Aorta (tissue), 5 donors: ENCODE measurements at places on chromosomes 7 and 10. TPM values are rescaled to one million over a fixed set of nuclear protein-coding genes. Genes with fewer than 3 reads are reported as not detected.

GRCh38 chr10:85734791-85735190 lies 631.8 kb downstream of the GRID1 start:
- DNase-seq = no peak

DNA sequence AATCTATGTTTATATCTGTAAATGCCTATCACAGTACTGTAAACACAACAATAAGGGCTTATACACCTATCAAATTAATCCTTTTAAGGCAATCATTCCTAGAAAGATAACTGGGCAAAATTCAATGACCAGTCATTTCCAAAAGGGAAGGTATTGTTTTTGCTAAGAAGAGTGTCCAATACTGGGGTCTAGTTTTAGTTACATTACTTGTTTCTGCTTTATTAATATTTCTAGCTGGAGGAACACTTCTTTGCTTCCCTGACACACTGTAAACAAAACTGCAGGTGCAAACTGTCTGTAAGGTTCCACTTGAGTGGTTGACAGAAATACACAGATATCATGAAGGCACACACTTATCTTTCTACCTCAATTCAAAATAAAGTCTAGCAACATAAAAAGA lies 84.2 kb upstream of the FAM133B start:
- no peak for DNase-seq

- DNase-seq = no peak
Measured at GRCh38 chr10:98340261-98340939, 72.4 kb upstream of the LOXL4 start.

- DNase-seq = no peak
Measured at GRCh38 chr10:133377818-133378250, 1.2 kb upstream of the PAOX start.

DNA sequence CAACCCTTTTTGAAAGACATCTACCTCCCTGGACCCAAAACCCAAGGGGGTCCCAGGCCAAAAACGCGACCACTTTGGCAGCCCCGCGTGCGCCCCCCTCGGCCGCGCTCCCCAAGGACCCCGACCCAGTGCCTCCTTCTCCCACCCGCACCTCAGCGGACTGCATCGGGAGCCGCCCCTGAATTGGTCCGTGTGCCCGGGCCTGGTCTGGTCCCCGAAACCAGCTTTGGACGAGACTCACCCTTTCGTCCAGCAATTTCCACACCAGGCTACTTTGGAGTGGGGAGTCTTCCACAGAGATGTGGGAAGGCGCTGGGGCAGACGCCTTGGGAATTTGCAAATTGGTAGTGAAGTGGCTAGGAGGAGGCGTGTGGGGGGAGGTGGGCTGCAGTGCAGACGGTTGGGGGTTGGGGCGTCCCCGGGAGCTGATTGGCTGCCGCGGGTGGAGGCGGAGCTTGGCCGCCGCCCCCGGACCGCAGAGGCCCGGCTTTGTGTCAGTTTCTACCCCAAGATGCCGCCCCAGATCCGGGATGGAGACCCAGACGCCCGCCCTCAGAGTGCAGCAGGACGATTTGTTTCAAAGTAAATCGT lies 16.9 kb downstream of the TCAF1 start:
- peak; percentile 46 for DNase-seq

GRCh38 chr10:33066558-33067236 lies 108.7 kb upstream of the ITGB1 start:
- DNase-seq = no peak

GRCh38 chr10:63266391-63267316 lies 133.5 kb downstream of the NRBF2 start:
- DNase-seq = no peak

- no peak for DNase-seq
Measured at GRCh38 chr10:130802301-130802700, 509.2 kb downstream of the TCERG1L start.

- DNase-seq = no peak
Measured at GRCh38 chr7:151897161-151897731, 20.3 kb upstream of the PRKAG2 start.

DNA sequence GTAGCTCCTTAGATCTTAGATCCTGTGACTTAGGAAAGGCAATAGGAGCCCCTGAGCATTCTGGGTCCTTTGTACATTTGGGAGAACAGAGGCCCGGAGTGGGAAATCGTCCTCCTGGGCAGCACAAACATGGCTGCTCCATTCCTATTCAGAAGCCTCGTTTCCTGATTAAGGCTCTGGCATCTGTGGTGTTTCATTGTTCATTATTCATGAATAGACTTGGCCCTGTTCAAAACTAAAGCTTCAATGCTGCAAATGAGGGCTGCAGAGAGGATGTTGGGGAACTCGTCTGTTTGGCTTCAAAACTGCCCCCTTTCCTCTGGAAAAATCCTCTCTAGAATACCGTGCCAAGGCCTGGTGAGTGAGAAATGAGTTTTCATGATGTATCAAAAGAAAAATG lies 3.4 kb upstream of the HTRA1 start:
- no peak for DNase-seq

GRCh38 chr10:69631566-69631965 lies 1.5 kb downstream of the FAM241B start:
- DNase-seq = no peak

DNA sequence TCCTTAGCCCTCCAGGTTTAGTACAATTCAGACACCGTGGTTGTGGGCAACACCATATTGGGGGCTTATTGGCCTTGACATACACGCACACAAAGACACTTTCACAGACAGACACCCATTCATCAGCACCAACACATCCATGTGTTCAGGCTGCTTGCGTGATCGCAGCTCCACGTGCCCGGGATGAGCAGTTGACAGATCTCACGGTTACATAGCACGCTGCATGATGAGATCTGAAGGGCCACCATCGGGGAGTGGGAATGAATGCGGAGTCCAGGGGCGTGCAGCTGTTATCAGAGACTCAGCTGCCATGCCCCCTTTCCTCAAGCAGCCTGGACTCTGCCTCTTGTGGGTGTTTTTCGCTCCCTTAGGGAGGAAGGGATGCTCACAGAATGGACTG lies 285.2 kb downstream of the USP6NL start:
- DNase-seq = no peak

DNA sequence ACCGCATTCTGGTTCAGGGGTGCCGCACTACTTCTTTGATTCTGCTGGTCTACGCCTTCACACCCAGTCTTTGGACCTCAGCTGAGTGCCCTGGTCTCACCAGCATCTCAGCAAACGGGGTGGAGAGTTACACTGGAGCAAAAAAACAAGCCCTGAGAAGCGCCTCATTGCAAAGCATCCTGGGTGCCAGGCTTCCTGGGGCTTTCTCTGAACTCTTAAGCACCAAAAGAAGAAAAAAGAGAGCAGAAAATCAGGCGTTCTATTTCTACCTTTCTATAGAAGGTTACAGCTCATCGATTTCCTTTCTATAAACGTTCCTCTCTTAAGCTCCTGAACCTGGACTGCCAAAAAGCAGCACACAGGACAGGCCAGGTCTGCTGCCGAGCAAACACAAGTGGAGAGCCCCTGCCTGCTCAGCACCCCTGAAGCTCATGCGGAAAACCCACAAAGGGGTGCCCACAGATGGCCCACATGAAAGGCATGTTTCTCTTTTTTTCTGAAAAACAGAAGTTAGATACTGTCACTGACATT lies 217.9 kb downstream of the SFMBT2 start:
- DNase-seq = no peak

DNA sequence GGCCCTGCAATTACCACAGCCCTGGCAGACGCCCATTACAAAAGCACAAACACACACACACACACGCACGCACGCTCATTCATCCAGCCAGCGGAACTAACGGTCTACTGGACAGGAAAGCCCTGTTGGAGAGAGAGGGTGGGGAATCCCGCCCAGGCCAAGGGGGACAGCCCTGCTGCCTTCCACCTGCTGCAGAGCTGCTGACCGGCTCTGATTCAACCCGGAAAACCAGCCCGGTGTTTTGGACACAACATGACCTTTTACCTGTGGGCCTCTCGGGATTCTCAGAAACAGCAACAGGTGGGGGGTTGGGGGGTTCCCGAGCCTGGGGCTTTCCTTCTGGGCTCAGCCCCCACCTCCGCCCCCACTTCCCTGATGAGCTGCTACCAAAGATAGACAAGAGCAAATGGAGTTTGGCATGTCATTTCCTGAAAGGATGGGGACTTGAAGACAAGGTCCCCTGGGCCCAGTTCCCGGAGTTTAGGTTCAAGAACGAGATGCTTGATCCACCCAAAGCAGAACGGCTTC lies 18.5 kb upstream of the SERPINE1 start:
- no peak for DNase-seq

- no peak for DNase-seq
Measured at GRCh38 chr7:6631605-6632004, 5.5 kb upstream of the ZNF316 start.

DNA sequence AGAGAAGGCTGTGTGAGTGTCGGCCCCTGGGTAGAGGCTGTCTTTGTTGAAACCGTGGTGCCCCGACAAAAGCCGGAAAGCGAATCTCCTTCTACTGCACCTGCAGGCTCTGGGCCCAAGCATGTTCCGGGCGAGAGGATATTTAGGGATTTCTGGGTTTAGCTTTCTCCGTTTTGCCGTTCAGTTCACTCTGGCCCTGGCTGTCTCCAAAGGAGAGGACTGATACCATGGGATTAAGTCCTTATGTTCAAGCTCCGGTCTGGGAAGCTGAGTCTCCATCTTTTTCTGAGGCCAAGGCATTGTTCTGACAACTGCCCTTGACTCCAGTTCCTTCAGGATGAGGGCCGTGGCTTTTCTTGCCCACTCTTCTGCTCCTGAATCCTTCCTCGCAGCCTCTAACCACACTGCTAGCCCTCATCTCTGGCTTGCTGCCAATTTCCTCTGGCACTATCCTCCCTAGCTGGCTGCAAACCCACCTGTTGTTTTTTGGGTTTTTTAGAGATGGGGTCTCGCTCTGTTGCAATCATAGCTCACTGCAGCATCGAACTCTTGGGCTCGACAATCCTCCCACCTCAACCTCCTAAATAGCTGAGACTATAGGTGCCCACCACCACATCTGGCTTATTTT lies 206.8 kb downstream of the SKIDA1 start:
- no peak for DNase-seq

GRCh38 chr10:32471232-32471631 lies 25.3 kb downstream of the CCDC7 start:
- no peak for DNase-seq

- no peak for DNase-seq
Measured at GRCh38 chr10:84783386-84783785, 455.0 kb downstream of the CCSER2 start.

DNA sequence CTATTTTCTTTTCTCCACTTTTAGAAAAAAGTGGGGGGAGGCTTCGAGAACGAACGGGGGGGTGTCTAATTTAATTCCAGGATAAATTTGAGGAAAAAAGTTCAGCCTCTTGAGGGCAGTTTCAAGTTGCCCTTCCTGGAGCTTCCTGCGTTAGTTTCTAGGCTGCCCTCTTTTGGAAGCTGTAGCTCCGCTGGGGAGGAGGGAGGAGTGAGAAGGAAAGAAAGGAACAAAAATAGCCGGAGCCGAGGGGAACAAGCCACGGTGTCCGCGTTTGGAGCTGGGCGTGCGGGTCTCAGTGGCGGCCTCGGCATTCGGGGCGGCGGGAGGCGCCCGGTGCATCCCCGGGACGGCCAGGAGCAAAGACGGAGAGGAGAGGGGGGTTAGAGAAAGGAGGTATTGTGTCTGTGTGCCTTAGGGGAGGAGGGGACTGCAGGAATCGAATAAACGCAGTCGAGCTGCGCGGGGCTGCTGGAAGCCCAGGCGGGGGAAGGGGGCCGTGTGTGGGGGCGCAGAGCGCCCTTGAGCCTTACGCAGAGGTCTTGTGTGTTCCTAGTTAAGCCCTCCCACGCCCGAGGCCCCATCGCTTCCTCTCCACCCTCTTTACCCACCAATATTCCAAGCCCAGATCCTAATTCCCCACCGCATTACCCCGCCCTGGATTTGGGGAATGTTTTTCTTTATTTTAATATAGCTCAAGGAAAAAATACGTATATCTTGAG lies 2.0 kb upstream of the TNRC18 start:
- peak; percentile 81 for DNase-seq

DNA sequence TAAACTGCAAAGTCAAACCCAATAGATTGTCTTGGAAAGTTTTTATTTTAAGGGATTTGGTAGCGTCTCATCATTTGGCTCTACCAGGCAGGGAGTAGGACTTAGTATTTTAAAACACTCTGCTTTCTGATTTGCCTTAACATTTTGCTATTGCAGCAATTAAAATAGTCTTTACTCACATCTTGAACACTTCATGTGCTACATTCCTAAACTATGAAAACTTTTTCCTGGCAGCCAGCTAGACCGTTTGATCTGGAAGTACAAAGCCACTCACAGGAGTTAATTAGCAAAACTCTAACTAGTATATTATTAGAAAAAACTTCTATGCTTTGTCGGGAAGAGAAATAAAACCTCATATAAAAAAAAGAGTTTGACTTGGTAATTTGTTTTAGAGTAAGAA lies 111.4 kb downstream of the TFPI2 start:
- DNase-seq = no peak

DNA sequence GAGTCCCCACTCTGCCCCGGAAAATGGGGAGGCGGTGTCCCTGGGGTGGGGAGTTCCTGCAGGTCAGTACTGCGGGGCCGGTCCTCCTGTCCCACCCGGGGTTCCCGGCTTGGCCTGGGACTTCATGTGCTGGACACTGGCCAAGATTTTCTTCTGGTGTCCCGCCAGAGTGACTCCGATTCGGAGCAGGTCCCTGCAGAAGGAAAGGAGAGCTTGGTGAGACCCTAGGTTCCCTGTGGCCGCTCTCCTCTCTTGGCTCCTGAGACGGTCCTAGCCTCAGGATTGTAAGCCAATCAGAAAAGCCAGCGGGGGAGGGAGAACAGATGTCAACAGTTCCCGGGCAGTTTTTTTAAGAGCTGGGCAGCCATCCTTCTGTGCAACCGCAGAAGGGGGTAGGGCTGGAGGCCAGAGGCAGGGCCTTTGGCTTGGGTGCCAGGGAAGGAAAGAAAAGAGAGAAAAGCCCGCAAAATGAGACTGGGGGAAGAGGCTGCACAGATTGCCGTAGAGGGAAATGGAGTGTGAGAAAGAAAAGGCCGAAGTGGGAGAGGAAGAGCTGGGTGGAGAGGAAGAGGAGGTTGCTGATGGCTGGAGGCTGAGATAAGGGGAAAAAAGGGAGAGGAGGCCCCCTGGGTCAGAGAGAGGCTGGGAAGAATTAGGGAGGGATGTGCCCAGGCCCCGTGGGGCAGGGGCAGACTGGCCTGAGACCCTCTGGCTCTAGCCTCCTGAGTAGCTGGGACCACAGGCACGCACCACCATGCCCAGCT lies 23.7 kb downstream of the EPHB4 start:
- DNase-seq = peak; percentile 92

GRCh38 chr7:25716421-25716820 lies 435.6 kb upstream of the NFE2L3 start:
- no peak for DNase-seq

DNA sequence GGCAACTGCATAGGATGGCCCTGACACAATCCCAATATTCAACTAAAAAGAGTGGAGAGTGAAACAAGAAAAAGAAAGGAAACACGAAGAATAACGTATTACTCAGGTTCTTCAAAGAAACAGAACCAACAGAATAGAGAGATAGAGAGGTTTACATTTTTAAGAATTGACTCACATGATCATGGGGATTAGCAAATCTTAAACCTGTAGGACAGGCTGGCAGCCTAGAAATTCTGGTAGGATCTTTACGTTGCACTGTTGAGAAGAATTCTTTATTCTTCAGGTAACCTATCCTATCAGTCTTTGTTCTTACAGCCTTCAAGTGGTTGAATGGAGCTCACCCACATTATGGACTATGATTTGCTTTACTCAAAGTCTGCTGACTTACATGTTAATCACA lies 103.9 kb downstream of the AASS start:
- DNase-seq = no peak

Gene PODXL
- 1.9 TPM for polyA plus RNA-seq

Gene EPHA1
- polyA plus RNA-seq = 1.9 TPM

Gene CYP2C18
- 5.9 TPM for polyA plus RNA-seq

Gene PPP1R9A
- 1.6 TPM for polyA plus RNA-seq

Gene ABCB4
- polyA plus RNA-seq = 0.43 TPM

Gene PRKCQ
- not detected for polyA plus RNA-seq

Gene CPA2
- 0.38 TPM for polyA plus RNA-seq

Gene HOXA7
- polyA plus RNA-seq = 3.3 TPM
